HAP-1 (cell line): ENCODE measurements at places on chromosomes 6 and 20.

GRCh38 chr6:4707011-4707410 lies 69.2 kb upstream of the CDYL start:
- DNase-seq: no peak

DNA sequence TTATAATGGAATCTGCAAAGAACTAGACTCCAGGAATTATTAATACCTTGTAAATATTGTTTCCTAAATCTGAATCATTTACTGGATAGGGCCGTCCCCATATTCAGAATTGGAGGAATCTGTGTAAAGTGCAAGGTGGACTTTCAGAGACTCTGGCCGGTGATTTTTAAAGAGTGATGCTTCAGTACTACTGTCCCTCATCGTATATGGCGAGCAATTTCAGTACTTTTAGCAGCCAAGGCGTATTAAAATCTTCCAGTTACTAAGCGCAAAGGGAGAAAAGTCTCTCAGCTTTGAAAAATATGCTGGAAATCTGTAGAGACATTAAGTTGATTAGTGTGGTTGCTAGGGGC lies 483 bp downstream of the SMIM26 start:
- DNase-seq: no peak

DNA sequence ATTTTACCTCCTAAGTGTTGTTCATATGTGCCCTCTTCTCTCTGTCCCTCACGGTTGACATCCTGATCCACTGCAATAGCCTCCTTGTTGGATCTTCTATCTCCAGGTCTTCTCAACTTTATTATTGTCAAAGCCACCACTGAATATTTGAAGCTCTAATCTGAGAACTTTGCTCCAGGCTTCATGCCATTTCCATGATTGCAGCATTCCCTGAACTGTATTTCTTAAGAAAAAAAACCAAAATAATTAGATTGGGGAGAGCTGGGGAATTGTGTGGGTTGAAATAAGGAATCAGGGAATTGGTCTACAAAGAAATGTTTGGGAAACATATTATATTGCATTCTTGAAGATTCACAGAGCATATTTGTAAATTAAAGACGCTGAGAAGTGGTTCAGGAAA lies 2.5 kb upstream of the STX7 start:
- no peak for DNase-seq

DNA sequence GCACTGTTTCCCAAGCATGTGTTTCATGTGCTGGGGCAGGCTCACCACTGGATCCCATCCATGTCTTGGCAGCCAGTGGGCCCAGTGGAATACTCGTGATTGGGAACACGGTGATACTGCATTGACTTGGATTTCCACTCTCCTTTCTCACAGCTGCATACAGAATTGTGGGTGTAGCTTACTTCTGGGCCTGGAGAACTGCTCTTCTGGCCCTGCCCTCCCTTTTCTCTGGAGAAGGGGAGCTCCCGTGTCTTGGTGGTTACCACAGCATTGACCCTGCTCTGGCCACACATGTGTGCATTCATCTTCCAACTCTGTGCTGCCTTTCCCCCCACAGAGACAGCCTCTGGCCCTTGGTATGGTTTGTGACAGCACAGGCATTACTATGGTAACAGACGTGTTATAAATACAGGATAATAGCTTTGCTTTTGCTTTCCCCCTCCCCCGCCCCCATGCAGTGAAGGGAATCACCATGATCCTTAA lies 21.6 kb downstream of the SOBP start:
- no peak for DNase-seq

DNA sequence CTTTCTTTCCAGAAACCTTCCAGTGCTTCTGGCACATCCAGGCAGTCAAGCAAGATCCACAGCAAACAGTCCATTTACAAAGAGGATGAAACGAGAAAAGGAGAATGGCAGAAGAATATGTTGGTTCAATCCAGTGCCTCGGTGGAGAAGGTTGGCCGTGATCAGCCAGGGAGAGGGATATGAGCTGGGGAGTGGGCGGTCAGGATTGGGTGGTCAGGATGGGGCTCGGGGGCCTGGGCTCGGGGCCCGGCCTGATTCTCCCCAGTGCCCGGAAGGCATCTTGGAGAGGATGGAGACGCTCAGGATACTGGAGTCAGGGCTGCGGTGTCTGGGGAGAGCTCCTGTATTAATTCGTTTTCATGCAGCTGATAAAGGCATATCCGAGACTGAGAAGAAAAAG lies 61.3 kb downstream of the EFCAB8 start:
- DNase-seq: no peak

GRCh38 chr6:162651505-162651904 lies 76.1 kb downstream of the PRKN start:
- DNase-seq: no peak

- DNase-seq: no peak
Observed at GRCh38 chr20:61913423-61914225, 152.1 kb downstream of the TAF4 start.

DNA sequence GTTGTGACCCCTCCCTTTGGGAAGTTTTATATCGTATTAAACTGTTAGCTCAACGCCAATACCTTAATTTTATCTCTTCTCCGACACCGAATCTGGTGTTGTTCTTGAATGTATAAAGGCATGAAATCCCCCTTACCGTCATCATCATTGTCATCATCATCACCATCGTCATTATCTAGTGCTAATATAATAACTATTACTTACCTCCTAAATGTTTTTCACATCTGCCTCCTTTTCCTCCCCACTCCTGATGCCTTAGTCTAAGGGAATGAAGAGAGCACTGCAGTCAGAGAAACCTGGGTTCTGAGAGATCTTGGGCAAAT lies 677 bp upstream of the ZBTB24 start:
- no peak for DNase-seq

DNA sequence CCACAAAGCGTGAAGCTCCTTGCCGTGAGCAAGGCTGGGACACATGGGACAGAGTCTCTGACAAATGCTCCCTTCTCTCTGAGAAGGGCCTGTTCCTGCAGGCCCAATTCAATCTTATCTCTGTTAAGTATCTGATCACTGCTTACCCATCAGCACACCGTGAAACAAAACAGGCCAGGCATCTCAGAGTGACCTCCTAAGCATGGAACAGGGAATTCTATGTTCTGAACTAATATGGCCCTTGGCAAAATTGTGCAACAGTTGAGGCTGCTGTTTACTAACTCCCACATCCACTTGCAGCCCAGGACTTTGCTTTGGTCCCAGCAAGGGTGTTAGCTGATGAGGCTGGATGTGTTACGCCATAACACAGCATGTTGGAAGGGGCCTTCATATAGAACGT lies 79.2 kb downstream of the GCLC start:
- no peak for DNase-seq

DNA sequence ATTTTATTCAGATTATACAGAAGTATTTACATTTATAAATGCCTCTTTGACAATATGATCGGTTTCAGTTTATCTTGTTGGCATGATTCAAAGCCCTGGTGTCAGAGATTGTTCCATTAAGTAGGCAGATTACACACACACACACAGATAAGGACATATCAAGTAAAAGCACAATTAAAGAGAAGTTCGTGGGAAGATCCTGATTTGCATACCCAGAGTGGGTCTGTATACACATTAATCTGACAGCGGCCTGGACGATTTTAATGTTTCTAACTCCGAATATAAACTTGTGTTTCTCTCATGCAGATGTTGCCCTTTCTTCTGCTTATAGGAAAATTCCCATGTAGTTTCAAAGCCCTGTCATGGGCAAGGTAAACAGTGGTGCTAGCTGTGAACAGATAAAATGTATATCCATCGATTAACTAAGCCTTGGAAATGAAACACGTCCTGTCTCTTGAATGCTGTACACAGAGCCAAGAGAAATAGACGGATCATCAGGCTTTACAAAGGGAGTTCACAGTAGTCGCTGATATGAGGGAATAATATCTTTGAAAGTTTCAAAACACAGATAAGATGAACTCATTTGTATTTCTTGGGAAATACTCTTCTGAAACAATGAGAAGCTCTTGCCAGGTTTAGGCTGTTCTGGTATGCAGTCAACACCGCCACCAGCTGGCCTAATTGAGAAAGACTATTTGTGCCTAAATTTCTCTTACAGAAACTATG lies 108.2 kb upstream of the GMDS start:
- peak; percentile 60 for DNase-seq

- DNase-seq: no peak
Observed at GRCh38 chr20:57143173-57143572, 123.3 kb downstream of the BMP7 start.

GRCh38 chr6:62940848-62941247 lies 270.4 kb upstream of the FKBP1C start:
- no peak for DNase-seq

DNA sequence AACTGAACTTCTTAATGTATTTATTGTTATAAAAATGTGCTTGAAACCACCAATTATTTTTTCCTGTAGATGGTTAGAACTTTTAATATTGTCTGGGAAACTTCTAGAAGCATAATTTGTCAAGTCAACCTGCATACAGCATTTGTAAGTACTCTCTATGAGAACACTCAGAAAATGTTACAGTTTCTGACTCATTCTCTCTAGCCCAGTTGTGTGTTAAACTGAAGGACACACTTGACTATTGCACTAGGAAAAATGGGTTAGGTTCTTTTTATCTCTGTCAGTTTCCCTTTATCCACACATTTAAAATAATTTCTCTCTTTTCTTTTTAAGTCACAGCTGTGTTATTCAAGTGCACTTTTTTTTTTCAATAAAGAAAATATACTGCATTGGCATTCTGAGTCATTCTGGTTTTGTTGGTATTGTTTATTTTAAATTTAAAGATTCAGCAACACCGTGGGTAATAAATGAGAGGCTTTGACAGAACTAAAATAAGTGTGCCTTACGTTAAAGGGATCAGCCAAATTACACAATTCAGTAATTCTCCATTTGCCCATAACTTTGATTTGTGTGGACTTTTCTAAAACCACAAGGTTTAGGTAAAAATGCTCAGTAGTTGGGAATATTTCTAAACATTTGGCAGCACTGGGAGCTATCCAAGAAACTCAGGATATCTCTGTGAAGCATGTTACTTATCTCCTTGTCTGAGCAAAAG lies 50.7 kb downstream of the OPN5 start:
- no peak for DNase-seq

DNA sequence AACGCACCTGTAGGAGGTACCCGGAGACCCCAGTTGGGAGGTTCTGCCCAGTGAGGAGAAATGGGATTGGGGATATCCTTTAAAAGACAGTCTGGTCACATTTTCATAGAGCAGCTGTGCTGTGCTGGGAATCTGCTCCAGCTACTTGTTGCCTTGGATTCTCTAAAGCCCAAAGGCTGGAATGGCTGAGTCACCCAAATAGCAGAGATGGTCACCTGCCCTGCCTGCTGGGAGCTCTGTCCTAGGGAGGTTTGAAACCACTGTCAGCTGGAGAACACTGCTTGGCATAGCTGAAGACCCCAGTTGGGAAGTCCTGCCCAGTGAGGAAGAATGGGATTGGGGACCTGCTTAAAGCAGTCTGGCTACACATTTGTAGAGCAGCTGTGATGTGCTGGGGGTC lies 34.8 kb upstream of the TFB1M start:
- no peak for DNase-seq

DNA sequence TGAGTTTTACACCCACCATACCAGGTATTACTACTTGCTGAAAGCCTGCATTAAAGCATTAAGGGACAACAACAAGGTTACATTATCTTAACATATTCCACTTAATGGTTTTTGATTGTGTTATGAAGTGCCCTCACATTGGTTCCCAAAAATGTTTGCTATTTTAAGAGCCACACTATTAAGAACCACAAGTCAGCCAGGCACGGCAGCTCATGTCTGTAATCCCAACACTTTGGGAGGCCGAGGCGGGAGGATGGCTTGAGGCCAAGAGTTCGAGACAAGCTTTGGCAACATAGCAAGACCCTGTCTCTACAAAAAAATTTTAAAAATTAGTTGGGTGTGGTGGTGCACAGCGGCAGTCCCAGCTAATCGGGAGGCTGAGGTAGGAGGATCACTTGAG lies 28.2 kb downstream of the ATXN1 start:
- no peak for DNase-seq

DNA sequence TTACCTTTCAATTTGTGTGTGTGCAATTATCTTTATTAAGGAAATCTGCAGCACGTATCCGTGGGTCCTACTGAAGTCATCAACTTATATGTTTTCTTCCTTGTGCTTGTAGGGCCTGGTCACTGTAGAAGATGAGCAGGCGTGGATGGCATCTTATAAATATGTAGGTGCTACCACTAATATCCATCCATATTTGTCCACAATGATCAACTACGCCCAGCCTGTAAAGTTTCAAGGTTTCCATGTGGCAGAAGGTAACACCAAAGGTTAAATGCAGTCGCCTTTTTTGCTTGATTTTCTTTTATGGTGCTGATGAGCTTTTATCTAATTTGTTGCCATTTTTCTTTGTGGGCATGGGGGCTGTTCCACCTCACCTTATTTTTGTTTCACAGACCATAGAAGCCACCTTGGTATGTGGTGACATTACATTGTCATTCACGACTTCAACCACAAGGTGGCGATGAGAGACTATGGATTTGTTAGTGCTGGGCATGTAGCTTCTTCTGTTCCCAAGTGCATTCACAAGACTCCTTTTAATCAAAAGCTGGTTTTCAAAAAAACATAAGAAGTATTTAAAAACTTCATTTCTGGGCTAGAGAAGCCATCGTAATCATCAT lies 106.5 kb upstream of the LAMP5 start:
- peak; percentile 26 for DNase-seq

DNA sequence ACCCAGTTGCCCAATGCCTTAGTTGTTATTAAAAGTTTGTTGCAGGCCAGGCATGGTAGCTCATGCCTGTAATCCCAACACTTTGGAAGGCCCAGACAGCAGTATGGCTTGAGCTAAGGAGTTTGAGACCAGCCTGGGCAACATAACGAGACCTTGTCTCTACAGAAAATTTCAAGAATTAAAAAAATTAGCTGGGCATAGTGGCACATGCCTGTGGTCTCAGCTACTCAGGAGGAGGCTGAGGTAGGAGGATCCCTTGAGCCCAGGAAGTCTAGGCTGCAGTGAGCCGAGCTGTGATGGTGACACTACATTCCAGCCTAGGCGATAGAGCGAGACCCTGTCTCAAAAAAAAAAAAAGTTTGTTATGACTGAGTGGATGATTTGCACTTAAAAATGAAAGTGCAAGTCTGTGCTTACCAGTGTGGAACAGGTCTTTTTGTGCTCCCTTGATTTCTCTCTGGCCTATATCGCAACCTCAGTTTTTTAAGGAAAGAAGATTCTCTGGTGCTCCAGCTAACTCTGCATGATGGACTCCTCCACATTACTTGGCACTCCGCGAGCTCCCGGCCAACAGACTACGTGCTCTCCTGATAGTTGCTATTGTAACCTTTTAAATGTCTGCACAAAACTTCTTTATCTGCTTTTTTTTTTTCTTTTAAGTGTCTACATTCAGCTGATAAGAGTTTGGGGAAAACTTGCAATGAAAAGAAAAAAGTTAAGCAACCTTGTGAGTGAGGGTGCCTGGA lies 22.1 kb downstream of the ZKSCAN3 start:
- DNase-seq: no peak
